Left colon (tissue), 2 donors: ENCODE measurements at places on chromosomes 6 and 20. TPM values are rescaled to one million over a fixed set of nuclear protein-coding genes. Genes with fewer than 3 reads are reported as not detected.

GABRR2 gene
- 0.55 TPM for total RNA-seq

CDKAL1 gene
- 11.7 TPM for total RNA-seq

MTO1 gene
- 23.1 TPM for total RNA-seq

EYA4 gene
- total RNA-seq, result 0.06 TPM

MKKS gene
- 26.4 TPM for total RNA-seq

PLEKHG1 gene
- 30.9 TPM for total RNA-seq

BAK1 gene
- 85.6 TPM for total RNA-seq

ABT1 gene
- 15.4 TPM for total RNA-seq

KCNK16 gene
- total RNA-seq, result not detected

SLC22A2 gene
- not detected for total RNA-seq

TMEM200A gene
- total RNA-seq, result 26.9 TPM

SCGN gene
- total RNA-seq, result 11.4 TPM

PLN gene
- 2.7 TPM for total RNA-seq

DNA sequence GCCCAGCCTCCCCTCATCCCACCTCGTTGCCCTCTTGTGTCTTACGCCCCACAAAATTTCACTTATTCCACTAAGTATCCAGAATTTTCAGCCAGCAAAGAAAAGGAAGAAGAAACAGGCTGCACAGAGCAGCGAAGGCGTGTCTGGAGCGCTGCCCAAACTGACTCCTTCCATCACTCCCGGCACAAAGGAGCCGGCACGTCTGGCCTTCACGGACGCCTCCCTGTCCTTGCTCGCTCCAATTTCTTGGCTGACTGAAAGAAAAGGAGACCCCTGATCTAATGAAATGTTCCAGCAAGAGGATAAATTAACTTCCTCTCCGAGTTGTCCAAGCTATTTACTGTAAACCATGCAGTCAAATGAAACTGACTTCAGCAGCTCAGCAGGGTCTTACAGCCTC lies 152.3 kb upstream of the CDH4 start:
- no peak for DNase-seq

GRCh38 chr20:63848003-63848911 lies 13.0 kb upstream of the ABHD16B start:
- no peak for DNase-seq

- DNase-seq, result no peak
These were observed 8.9 kb upstream of the SPATA2 start for GRCh38 chr20:49924247-49924646.

DNA sequence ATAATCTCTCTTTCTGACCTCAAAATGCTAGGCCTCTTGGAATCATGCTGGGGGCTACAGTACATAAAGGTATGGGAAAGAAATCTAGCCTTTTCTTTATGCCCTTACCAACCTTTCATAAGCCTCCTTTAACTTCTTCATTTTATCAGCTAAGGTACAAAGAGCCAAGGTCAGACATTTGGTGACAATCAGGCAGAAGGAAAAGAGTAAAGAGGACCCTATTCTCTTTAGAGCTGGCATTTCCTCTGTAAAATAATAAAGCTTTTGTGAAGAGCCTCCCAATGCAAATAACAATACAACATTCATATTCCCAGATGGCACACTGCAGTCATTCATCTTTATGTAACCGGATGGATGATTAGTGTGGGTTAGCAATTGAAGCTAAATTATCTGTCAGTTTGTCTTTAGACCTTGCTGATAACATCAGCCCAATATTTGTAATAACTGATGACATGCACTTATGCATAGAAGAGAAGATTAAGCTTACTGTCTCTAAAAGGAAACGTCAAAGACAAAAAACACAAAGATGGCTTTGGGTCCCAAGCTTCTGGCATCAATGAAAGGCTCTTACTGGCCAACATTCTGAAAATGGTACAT lies 163.1 kb downstream of the IBTK start:
- DNase-seq, result no peak

DNA sequence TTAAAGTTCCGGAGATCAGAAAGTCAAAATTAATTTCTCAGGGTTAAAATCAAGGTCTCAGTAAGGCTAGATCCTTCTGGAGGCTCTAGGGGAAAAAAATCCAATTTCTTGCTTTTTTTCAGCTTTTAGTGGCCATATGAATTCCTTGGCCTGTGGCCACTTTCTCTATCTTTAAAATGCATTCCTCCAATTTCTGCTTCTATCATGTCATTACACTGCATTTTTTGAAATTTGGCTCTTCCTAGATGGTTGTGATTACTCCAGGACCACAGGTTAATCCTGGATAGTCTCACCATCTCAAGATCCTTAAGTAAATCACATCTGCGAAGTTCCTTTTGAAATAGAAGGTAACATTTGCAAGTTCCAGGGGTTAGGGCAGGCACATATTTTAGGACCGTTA lies 1294.9 kb upstream of the CITED2 start:
- no peak for DNase-seq

- no peak for DNase-seq
These were observed 108.7 kb downstream of the FYN start for GRCh38 chr6:111764238-111765175.

GRCh38 chr6:125562156-125562555 lies 187.3 kb upstream of the HEY2 start:
- no peak for DNase-seq

- no peak for DNase-seq
These were observed 424.5 kb downstream of the GRIK2 start for GRCh38 chr6:101818051-101818450.

- DNase-seq, result no peak
These were observed 121.7 kb downstream of the BCAS1 start for GRCh38 chr20:53948383-53949318.

DNA sequence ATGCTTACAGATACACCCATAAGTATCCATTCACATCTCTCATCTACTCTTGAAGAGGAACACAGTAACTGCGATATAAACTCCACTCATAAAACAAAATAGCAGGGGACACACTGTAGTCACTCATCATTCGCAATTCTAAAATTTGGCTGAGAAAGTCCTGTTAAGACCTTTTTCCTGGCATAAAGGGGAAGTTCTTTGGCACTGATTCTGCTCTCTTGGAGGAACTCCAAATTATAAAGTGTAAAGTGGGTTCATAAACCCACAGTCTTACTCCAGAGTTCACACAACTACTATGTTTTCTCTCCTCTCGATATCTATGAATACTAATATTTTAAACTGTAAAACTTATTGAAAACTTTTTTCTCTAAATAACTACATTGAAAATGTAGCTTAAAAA lies 80.6 kb downstream of the ADGB start:
- no peak for DNase-seq

- no peak for DNase-seq
These were observed 43.6 kb downstream of the SOD2 start for GRCh38 chr6:159649441-159649840.

GRCh38 chr20:25592135-25592852 lies 7.0 kb upstream of the NINL start:
- no peak for DNase-seq

- no peak for DNase-seq
These were observed 20.6 kb upstream of the FBXO9 start for GRCh38 chr6:53044572-53044971.

- DNase-seq, result no peak
These were observed 35.7 kb upstream of the SCUBE3 start for GRCh38 chr6:35178012-35178411.

GRCh38 chr20:21090721-21091120 lies 15.4 kb downstream of the LINC00237 start:
- DNase-seq, result no peak

- DNase-seq, result no peak
These were observed 43.9 kb downstream of the SLC22A23 start for GRCh38 chr6:3412779-3413500.

DNA sequence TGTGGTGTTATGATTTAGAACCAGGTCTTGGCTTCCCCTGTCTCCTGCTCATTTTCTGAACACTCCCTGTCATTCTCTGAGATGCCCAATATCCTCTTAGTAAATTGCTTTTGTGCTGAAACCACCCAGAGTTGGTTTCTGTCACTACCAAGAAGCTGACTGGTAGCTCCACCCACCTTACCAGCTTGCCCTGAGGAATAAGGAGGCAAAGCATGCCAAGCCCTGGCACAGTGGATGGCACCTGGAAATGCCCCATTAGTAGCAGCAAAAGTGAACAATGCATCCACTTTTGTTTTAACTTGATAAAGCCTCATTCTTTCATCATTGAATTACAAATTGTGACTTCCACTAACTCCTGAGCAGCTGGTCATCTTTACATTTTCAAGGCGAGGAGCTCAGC lies 157.7 kb downstream of the CDC5L start:
- DNase-seq, result no peak

DNA sequence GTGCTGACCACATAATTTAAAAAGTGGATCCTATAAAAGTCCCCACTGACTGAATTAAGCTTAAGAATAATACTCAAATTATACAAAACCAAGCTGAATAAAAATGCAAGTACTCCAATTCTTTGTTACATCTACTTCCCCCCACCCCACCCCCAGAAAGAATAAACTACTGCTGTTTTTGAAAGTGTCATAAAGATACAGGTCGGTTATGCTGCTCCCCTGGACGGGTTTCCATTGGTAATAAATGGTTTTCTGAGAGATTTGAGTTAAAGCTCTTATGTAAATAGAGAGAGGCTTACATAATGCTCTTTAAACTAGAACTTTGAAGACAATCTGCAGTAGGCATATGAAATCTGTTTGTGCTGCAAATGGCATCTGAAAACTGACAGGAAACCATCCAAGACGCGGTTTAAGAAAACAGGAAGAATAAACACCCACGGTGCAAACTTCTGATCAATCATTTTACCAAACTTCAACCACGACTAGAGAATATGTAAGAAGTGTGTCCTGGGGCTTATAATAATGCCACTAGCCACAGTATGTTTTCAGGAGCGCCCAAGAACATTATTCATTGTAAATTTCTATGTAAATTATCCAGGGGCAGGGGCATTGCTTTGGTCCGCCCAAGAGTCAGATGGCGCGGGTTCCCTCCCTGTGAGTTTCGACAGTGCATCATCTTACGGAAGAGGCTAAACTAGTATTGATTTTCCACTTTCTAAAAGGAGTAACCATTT lies 10.8 kb upstream of the POU3F2 start:
- no peak for DNase-seq

DNA sequence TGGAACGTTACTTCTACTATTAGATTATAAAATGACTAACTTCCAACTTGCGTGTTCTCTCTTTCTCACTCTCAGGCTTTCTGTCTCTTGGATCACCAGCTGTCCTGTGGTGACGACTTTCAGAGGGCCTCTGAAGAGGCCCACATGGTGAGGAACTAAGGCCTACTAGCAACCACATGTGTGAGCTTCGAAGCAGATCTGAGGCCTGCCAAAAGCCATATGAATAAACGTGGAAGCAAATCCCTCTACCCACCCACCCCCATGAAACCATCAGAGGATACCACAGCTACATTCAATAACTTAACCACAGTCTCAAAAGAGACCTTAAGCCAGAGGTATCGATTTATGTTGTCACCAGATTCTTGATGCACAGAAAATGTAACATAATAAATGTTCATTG lies 13.5 kb upstream of the BMP5 start:
- DNase-seq, result no peak

DNA sequence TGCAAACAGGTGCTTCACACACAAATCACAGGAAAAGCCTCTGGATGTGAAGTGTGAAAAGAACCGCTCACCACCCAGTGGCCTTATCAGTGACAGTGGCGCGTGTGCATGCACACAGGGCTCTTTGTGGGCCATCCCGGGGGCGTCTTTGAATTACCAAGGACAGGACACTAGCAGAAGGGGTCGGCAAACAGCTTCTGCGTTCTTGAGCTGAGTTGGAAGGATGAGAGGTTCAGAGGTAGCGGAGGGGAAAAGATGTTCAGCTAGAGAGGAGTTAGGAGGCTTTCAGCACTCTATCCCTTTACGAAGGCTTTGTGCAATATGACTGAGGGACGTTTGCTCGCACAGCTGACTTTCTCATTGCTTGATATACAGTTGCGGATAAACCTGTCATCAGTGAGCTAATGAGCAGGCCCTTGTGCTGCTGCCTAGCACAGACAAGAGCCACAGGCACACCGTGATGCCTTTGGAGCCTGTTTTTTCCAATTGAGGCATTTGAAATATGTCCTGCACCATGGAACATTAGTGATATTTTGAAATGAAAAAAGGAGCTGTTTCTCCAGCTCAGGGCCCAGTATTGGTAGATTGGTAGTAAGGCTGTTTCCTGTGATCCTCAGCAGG lies 83.1 kb downstream of the IYD start:
- DNase-seq, result no peak

DNA sequence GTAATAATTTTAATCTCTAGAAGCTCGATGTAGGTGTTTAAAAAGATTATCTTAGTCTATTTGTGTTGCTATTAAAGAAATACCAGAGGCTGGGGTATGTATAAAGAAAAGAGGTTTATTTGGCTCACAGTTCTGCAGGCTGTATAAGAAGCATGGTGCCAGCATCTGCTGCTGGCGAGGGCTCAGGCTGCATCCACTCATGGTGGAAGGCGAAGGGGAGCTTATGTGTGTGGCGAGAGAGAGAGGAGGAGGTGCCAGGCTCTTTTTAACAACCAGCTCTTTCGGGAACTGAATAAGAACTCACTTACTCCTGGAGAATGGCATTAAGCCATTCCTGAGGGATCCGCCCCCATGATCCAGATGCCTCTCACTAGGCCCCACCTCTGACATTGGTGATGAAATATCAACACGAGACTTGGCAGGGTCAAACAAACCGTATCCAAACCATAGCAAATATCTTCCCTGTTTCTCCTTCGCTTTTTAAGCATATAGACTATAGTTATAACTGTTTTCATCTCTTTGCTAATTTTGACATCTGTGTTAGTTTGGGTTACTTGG lies 24.5 kb downstream of the CHMP4B start:
- DNase-seq, result peak; percentile 27

- no peak for DNase-seq
These were observed 175.4 kb downstream of the IBTK start for GRCh38 chr6:82072121-82072521.

GRCh38 chr20:51710361-51710894 lies 57.8 kb downstream of the ATP9A start:
- DNase-seq, result no peak

GRCh38 chr20:61846741-61847419 lies 218.8 kb downstream of the TAF4 start:
- DNase-seq, result no peak

DNA sequence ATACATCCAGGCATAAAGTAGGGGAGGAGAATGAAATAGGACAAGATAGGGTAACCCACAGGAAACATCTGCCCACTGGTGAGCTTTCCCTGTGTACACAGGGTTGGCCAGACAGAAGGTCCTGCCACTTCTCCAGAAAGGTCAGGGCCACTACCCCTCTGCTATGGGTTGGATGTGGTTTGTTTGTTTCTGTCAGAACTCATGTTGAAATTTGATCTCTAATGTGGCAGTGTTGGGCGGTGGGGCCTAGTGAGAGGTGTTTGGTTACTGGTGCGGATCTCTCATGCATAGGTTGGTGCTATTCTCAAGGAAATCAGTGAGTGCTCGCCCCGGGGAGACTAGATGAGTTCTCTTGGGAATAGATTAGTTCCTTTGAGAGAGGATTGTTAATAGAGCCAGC lies 15.6 kb upstream of the MAS1 start:
- DNase-seq, result no peak

GRCh38 chr20:23094213-23094896 lies 8.2 kb upstream of the CD93 start:
- no peak for DNase-seq
